ENCODE measurements at places on chromosomes 2 and 18. TPM values are rescaled to one million over a fixed set of nuclear protein-coding genes. Genes with fewer than 3 reads are reported as not detected.

DNA sequence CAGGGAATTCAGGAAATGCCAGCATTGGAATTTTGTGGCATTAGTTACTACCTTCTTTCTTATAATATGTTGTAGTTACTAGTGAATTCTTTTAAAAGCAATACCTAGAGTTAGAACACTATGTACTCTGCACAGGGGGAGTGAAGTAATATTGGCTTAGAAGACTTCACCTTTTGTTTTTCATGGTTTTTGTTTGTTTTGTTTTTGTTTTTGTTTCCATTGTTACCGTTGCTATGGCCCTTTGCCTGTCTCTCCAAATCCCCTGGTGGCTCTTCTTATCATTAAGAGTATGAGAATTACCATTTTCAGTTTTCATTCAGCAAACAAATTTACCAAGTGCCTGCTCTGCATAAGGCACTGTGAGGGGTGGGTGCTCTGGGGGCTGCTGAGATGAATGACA lies 160.1 kb downstream of the HAUS1 start:
- no peak for DNase-seq

DNA sequence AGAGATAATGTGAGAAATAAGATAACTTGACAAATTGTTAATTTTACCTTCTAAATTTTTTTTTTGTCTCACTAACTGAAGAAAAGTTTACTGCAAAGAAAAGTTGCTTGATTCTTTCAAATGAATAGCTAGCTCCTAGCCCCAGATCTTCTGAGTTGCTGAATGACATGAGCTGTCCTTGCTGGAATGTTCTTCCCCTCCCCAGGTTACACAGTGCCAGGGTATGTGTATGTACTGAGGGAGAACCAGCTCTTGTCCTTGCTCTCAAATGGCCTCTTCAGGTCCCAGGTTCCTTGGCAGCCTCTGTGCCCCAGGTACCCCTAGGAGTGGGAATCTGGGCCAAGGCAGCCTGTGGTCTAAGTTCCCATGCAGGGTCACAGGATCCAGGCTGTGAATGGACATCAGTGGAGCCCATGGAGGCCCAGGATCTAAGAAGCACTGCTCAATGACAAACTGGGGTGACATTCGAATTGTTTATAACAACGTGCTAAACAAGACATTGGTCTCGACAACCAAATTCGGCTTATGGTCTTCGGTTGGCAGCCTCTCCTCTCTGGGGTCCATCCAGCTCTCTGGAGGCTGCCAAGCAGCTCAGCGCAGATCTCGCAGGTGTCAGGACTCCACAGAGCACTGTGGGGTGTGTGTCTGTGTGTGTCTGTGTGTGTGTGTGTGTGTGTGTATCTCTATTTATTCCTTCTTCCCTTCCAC lies 17.1 kb upstream of the INO80C start:
- no peak for DNase-seq

DNA sequence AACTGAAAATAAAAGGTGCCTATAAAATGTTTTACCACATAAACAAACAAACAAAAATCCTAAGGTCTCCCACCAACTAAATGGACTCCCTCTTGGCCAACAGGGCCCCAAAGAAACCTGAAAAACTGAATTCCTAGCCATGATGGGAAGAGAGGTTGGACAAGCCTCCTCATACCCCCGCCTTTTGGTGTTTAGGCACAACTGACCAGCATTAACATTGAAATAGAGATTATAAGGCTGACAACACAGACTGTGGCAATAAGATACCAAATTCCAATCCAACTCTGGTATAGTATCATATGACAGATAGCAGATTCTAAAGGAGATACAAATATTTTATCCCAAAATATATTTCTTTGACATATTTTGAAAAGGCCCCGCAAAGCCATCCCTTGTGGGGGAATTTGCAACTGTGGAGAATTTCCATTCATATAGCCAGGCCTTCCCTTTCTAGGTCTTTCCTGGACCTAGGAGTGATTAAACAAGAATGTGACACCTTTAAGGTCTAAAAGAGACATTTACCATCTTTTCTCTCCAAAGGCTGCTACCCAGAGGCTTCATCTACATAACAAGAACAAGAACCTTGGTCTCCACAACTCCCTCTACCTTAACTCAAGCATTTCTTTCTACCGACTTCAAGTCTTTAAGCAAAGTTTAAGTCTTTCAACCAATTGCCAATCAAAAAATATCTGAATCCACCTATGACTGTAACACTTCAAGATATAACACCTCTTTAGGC lies 80.0 kb downstream of the CHN1 start:
- no peak for DNase-seq

DNA sequence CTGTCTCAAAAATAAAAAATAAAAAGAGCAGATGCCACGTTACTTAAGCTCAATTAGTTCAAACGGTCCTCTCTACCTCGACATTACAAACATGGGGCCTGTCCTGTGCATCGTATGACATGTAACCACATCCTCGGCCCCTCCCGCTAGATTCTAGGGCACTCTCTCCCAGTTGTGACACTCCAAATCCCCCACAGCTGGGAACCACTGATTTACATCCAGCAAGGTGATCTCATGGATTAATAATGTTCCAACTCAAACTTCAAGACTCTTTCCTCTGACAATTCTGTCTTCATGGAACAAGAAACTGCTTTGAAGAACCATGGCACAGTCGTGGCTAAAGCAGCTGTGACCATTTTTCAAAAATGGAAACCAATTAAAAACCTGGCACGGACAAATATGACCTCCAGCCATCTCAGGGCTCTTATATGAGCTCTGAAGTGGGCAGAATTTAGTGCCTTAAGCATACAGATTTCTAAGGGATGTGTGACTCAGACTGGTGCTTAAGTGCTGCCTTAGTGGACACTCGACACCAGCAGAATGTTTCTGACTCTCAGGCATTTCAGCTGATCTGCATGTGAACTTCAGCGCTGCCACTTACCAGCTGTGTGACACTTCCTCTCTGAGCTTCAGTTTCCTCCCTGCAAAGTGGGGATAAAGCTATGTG lies 31.7 kb upstream of the ASAP2 start:
- DNase-seq: no peak

- peak; percentile 79 for DNase-seq
Measured at GRCh38 chr2:120675460-120676130, 60.1 kb upstream of the GLI2 start.

DNA sequence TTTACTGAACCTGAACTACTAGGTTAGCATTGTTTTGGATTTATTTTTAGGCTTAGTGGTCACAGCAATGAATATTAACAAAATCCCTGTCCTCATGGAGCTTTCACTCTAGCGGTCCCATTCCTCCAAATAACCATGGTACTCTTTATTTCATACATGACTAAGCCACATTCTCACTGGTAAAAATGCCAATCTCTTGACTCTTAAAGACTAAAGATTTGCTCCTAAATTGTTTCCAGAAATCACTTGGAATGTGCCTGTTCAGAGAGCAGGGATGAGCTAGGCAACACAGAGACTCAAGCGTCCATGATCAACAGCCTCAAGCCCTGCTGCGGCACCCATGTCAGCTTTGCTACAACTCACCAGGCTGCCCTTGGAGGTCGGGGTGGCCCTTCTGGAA lies 13.5 kb downstream of the LMAN1 start:
- DNase-seq: no peak

Gene IL36RN
- total RNA-seq: not detected

Gene TRIM54
- total RNA-seq: 218 TPM

GRCh38 chr2:235005603-235006259 lies 53.9 kb downstream of the SH3BP4 start:
- DNase-seq: no peak

Gene SCRN3
- total RNA-seq: 39.4 TPM

- DNase-seq: no peak
Measured at GRCh38 chr2:64874593-64874992, 114.6 kb upstream of the SLC1A4 start.

- no peak for DNase-seq
Measured at GRCh38 chr2:127261804-127262406, 32.0 kb downstream of the ERCC3 start.

Gene MC5R
- not detected for total RNA-seq

DNA sequence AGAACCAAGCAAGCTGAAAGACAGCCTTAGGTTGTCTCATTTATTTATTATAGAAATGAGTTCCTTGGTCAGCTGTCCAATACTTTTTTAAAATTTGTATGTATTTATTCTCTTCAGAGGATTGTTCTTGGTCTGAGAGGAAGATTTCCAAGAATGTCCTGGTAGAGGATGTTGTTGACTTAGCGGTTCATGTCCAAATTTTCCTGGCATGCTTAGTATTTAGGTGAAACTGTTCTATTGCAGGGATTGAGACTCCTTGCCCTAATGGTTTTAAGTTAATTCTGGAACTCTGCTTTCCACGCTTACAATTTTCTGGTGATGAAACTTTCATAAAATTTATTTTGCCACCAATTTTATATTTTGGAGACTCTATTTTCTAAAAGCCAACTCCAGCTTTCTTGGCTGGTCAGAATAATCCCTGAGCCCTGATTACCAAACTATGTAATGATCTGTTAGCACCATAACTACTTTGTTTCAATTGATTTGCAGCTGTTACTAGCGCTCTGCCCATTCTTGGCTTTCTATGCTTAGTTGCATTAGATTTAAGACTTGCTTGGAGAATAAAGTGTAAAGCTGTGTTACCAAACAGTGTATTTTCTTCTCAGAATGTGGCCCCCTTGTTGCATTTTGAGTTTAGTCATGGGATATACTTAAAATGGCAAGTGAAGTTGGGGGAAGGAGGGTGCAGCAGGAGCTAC lies 1868.8 kb upstream of the CELF4 start:
- no peak for DNase-seq

Gene CIB4
- not detected for total RNA-seq

Gene MREG
- 0.32 TPM for total RNA-seq

GRCh38 chr2:203361922-203362321 lies 33.7 kb downstream of the ABI2 start:
- DNase-seq: no peak

Measured in cardiac septum (tissue), 1 donor.